Hypothalamus (tissue), 51 donors: ENCODE measurements at places on chromosomes 3 and 15.
A peak's percentile ranks its signal among the peaks of the same experiment; 100 is the strongest.

GRCh38 chr15:44246521-44247268 lies 41.8 kb upstream of the GOLM2 start:
- no peak for DNase-seq

- DNase-seq: no peak
These were observed 2.6 kb upstream of the IDH3A start for GRCh38 chr15:78146425-78147154.

GRCh38 chr3:17894434-17895060 lies 152.1 kb upstream of the TBC1D5 start:
- no peak for DNase-seq

DNA sequence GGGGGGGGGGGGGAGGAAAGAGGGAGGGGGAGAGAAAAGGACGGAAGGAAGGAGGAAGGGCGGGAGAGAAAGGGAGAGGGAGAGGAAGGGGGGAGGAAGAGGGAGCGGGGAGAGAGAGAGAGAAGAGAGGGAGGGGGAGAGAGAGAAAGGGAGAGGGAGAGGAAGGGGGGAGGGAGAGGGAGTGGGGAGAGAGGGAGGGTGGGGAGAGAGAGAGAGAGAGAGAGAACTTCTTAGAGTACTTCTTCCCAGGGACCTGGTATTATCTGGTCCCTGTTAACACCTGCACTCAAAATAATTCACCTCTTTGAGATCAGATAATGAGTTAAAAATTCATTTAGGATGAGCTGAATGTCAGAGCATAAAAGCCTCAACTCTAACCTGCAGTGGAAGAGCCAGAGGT lies 1.1 kb downstream of the SEC13 start:
- no peak for DNase-seq

DNA sequence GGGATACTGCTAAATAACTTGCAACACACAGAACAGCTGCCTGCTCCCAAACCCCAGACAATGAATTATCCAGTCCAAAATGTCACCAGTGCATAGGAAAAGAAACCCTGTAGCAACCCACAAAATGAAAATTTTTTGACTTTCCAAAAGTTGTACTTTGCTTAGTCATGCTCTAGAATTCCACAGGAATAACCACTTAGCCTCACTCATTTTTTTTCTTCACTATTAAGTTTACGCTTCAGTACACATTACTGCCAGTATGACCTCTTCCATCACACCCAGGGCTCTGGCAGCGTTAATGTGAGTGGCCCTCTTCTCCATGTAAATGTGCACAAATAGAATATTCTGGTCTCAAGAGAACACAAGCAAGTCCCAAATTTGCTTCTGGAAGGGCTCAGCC lies 259.8 kb downstream of the MAGI1 start:
- DNase-seq: no peak

- DNase-seq: no peak
These were observed 456.9 kb upstream of the UBE2E2 start for GRCh38 chr3:22746221-22746620.

- DNase-seq: no peak
These were observed 98.6 kb downstream of the DNASE1L3 start for GRCh38 chr3:58112185-58112535.

DNA sequence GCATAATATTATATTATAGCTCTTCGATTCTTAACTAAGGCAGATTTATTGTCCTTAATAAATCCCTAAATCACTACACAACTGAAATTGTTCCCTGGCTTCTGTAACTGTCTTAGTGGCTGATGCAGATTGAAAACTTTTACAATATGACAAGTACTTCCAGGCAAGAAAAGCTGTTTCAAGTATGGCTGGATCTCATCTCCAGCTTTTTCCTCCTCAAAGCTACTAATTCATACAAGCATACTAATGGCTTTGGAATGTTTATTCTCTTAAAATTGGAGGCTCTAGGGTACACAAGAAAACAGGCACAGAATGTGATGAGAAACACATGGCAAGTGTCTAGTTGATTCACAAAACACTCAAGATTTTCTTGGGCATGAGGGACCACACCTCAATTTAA lies 351.5 kb upstream of the ICE2 start:
- DNase-seq: no peak

DNA sequence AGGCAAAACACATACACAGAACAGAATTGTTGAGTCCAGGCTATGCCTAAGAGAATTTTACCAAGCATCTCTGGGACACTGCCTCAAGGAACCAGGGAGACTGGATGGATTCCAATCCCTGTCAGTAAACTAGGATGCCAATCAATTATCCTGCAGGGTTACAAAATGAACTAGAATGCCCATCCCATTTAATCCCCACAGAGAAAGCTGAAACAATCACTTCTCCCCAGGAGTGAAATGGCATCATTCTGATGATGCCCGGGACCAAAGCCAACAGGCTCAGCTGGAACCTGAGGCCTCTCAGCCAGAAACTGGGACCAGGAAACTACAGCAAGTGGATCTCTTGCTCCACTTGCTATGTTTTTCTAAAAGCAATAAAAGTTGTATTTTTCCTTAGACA lies 130.0 kb upstream of the TJP1 start:
- peak; percentile 74 for DNase-seq

- no peak for DNase-seq
These were observed 24.5 kb upstream of the SLCO2A1 start for GRCh38 chr3:134054231-134054630.

DNA sequence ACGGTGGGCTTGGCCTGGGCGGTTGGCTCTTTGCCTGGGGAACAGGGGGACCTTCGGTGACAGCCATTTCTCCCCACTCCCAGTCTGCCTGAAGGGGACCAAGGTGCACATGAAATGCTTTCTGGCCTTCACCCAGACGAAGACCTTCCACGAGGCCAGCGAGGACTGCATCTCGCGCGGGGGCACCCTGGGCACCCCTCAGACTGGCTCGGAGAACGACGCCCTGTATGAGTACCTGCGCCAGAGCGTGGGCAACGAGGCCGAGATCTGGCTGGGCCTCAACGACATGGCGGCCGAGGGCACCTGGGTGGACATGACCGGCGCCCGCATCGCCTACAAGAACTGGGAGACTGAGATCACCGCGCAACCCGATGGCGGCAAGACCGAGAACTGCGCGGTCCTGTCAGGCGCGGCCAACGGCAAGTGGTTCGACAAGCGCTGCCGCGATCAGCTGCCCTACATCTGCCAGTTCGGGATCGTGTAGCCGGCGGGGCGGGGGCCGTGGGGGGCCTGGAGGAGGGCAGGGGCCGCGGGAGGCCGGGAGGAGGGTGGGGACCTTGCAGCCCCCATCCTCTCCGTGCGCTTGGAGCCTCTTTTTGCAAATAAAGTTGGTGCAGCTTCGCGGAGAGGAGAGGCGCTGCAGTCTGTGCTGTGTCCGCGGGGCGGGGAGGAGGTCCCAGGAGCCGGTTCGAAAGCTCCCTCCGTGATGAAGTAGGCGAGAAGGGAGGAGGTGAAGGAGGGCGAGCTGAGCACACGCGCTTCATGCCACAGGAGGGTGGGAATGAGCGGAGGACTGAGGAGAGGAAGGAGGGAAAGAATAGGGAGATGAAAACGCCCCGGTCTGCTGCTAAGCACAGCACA lies 9.6 kb downstream of the CLEC3B start:
- no peak for DNase-seq

GRCh38 chr3:123467046-123467445 lies 18.2 kb upstream of the ADCY5 start:
- no peak for DNase-seq

GRCh38 chr3:40572588-40572987 lies 47.8 kb downstream of the ZNF621 start:
- DNase-seq: no peak

GRCh38 chr3:131881777-131882176 lies 153.0 kb downstream of the CPNE4 start:
- no peak for DNase-seq

DNA sequence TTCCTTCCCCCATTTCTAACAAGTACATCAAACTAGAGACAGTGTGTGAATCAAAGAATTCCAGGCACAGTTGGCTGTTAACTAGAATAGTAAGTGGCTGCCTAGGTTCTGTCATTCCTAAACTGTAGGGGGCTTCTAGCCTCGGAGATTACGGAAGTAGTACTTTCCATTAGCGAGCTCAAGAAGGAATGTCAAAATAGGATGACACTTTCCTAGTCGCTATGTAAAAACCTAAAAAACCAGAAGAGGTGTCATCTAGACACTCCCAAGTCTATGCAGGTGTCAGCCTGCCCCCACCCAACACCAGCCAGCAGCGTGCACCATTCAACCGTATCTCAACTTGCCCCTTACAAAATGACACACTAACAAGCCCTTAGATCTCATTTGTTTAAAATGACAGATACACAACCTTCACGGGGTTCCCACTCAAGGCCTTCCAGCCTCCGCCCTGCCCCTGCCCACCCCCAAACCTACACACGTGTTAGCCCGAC lies 874 bp downstream of the INO80 start:
- no peak for DNase-seq

DNA sequence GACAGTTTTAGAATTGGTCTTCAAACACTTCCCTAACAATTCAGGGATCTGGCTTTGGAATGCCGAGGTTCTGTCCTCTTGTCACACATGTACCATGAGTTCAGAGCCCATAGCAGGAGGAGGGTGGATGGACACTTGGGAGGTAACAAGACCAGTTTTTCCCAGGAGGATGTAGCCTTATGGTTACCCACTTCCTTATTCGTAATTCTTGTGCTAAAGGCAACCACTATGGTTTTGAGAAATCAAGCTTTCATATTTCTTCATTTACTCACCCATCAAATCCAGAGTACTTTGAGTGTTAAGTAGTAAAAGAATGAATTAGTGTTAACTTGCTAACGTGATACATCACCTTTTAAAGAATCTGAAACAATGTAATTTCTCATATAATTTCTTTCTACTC lies 479.6 kb upstream of the ALCAM start:
- no peak for DNase-seq

DNA sequence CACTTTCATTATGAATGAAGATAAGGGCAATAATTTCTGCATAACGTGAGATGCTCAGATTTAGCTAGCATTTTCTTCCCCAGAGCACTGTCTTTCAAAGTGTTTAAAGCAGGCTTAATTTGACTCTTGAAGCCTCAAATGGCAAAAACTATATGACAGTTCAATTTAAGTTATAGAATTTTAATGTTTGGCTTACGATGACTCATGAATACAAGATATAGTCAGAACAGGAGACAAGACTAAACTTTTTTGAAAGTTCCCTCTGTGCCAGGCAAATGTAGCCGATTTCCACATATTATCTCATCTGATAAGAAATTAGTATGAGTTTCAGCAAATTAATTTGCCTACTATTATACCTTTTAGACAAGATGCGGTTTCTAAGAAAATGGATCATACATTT lies 19.6 kb downstream of the ABI3BP start:
- DNase-seq: no peak

GRCh38 chr3:12566976-12567375 lies 10.1 kb downstream of the MKRN2 start:
- no peak for DNase-seq

DNA sequence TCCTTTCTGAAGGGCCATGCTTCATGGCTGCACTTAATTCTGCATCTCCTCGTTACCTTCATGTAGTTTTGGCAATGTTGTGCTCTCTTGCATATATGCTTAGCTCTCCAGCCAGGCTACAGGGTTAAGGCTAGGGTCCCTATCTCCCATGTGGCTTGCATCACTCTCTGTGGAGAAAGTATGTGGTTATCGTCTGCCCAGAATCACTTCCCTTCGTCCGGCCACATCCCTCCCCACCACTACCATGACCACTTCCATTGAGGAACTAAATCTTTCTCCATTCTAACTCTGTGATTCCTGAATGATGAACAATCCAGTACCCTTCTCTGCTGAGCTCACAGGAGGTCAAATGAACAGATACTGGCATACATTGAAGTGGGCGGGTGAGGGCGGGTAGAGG lies 34.0 kb downstream of the WWTR1 start:
- DNase-seq: no peak

DNA sequence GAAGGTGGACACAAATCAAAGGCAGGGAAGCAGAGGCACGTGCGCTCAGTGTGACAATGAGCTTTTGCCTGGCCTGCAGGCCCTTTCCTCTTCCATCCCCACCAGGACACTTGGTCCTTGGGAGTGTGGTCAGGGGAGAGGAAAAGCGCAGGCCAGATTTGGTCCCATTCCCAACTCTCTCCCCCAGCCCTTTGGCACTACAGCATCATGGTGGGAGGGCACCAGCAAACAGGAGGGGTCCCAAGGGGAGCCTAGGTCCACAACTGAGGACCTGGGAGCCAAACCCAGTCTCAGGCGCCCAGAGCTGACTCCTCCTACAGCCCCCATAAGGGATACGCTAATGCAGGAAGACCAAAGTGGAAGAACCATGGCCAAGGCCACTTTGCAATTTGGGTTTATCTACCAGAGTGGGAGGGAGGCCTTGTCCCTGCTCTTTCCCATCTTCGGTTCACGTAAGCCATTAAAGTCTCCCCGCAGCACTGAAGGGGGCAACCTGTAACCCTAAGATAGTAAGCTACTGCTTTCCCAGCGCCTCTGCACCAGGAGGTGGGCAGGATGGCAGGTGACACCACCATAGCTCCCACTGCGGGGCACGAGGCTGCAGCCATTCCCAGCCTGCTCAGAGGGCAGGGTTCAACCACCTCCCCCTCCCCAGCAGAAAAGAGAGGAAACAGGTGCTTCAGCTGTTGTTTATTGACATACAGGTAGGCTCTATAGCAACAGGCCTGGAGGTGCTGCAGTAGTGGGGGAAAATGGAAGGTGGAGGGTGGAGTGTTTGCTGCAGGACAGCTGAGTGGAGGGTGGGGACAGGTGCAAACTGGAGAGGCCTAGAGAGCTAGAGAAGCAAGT lies 993 bp upstream of the GRAMD2A start:
- no peak for DNase-seq

DNA sequence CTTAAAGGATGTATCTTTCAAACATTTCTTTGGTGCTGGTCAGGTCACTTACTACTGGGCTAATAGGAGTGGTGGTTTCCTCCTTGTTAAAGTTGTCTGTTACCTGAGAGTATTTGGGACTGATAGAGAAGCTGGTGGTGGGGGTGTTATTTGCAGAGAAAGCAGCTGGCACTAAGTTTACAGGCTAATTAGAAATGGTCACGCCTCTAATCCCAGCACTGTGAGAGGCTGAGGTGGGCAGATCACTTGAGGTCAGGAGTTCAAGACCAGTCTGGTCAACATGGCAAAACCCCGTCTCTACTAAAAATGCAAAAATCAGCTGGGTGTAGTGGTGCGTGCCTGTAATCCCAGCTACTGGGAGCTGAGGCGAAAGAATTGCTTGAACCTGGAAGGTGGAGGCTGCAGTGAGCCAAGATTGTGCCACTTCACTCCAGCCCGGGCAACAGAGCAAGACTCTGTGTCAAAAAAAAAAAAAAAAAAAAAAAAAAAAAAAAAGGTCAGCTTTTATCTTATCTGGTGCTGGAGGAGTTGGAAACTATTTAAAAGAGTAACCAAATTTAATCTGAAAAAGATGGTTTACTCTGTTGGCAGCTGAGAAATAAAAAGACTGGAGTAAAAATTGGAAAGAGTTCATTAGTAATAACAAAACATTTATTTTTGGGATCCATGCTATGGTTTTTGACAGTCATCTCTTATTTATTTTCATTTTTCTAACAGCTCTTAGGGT lies 332.6 kb downstream of the PTPRG start:
- no peak for DNase-seq

GRCh38 chr3:155184011-155184410 lies 103.9 kb downstream of the MME start:
- no peak for DNase-seq
